HT-29 (cell line): ENCODE measurements at places on chromosomes 3 and 15.

DNA sequence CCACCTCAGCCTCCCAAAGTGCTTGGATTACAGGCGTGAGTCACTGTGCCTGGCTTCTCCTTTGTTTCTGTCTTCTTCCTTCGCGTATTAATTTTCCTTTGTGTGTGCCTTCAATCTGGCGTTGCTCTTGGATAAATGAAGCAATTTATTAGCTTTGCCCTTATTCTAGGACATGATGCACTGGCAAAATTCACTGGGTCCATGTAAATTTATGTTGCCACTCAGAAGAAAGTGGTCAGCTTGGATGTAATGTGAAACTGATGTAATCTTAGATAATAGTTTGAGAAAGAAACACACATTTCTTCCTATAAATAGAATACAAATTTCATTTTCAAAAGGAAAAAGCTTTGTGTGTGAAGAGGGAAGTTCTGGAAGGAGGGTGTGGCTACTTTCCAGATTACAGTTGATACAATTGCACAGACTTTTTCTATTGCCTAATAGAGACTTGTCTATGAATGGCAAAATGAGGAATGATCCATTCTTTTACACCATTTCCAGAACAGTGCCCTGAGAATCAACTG lies 23.3 kb upstream of the ATP1B3 start:
- DNase-seq: no peak

DNA sequence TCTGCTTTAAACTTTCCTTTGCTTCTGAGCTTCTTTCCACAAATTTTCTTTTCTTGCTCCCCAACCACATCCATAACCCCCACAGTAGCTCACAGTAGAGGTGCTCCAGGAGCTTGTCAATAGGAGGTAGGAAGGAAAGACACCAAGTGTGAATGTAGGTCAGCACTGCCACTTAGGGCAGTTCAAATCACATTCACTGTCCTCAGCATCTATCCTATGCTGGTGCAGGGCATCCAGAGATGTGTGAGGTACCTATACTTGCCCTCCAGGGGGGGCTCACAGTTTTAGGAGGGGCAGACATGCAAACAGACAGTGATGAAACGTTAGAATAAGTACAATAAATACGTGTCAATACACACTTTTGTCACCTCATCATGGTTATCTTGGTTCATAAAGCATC lies 1.5 kb upstream of the SPSB4 start:
- DNase-seq: no peak

DNA sequence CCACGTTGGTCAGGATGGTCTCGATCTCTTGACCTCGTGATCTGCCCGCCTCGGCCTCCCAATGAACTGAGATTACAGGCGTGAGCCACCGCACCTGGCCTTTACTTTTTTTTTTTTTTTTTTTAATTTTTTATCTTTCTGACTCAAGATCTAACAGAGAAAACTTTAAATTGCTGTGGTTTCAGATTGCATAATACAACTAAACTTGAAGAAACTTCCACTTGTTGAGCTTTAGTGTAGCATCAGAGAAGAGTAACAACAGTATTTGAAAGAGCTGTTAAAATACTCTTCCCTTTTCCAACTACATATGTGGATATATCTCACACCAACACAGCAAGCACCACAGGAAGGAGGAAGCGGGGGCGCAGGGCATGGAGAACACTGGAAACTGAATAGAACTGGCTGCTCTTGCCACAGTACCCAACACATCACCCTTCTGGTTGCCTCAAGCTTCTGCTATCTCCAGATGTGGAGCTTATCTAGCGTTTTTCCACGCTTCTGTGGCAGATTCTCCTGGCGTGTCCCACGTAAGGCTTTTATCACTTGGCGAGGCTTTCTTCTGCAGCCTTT lies 45.4 kb downstream of the MAP6D1 start:
- no peak for DNase-seq

- no peak for DNase-seq
These were observed 940 bp downstream of the BOC start for GRCh38 chr3:113212150-113212843.

DNA sequence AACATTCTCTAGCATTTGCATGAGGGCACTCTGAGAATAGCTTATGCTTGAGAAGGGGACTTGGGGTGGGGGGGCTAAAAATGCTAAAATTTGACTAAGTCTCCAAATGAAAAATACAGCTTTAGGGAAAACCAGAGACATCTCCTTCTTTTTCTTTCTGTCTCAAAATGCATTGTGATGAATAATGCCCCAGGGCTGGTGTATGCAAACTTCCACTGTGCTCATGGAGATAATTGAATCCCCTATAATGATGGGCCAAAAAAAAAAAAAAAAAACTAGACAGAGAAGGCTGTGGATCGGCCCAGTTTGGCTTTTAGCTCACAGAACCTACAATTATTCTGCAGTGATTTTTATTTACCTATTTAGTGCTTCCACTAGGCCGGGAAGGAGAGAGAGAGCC lies 147.9 kb upstream of the RORA start:
- no peak for DNase-seq

- DNase-seq: peak; percentile 47
These were observed 39.3 kb upstream of the USP3 start for GRCh38 chr15:63465104-63465503.

GRCh38 chr3:167684388-167684993 lies 30.7 kb upstream of the WDR49 start:
- DNase-seq: peak; percentile 95

- DNase-seq: no peak
These were observed 81.1 kb upstream of the ROBO1 start for GRCh38 chr3:79848876-79849275.

DNA sequence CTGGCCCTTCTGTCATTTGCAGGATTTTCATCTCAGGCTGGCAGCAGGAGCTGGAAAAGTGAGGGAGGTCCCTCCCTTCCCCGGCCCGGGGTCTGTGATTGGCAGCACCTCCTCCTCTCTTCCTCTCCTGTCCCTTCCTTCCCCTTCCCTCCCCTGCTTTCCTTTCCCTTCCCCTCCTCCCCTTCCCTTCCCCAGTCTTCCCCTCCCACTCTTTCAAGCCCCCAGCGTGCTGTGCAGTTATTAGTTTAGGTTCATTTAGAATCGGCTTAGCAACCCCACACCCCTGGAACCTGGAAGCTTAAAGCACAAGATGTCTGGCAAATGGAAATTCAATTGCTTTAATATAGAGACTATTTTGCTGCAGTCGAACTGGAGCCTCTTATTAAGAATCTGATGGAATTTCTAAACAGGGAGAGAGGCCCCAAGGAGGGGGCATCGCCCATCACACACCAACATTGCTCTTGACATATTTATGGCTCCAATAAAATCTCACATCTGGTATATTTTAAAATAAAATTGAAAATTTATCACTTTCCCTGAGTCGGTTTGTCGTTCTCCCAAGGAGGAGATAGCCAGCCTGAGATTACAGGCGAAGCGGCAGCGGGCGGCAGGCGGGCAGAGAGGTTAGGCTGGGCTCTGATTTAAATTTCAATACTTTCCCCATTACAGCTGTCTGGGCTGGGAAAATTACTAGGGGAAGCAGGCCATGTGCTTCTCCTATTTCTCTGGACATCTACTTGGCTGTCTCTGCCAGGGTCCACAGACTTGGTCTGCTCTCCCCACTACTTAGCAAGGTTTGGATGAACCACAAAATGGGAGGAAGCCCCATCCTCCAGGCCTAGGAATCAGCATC lies 98.9 kb downstream of the LINGO1 start:
- no peak for DNase-seq

GRCh38 chr3:55183201-55183600 lies 255.3 kb upstream of the LRTM1 start:
- DNase-seq: no peak

DNA sequence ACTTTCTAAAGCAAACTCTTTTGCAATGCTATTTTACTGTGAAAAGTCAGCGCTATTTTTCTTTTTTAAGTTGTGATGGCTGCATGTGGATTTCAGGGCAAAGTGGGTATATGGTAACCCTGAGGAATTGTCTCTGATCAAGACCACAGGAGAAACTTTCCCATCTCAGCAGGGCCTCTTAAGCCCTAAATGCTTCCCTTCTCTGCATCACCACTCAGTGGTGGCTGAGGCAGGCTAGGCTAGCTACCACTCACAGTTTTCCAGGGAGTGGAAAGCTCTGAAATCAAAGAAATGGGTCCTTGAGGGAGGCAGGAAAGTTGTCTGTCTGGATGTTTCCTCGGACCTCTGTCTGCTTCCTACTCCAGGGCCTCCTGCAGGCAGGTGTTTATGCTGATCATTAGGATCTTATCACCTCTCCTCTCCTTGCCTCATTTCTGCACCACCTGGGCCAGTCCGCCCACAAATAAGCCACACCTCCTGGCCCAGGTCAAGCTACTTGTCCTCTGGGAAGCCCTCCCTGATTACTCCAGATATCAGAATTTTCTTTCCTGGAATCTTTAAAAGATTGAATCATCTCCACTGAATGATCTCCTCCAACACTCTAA lies 37.0 kb downstream of the CEMIP start:
- DNase-seq: no peak
